ENCODE measurements at places on chromosomes 11 and 22.
A peak's percentile ranks its signal among the peaks of the same experiment; 100 is the strongest.

DNA sequence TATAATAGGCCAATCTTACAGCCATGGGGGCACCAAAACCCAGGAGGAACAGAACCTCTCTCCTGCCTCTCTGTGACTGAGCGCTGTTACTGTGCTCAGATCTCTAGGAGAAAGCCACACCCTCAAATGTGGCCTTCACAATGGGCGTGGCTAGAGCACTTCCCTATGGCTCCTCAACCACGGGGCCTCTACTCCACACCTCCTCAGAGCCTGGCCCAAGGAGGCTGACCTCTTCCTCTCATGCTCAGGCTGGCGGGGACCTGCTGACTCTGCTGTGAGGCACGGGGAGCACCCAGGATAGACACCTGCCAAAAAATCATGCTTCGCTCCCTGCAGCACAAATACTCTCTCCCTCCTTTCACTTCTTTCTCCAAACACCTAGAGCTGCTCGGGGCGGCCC lies 41.0 kb downstream of the C11orf58 start:
- no peak for DNase-seq

DNA sequence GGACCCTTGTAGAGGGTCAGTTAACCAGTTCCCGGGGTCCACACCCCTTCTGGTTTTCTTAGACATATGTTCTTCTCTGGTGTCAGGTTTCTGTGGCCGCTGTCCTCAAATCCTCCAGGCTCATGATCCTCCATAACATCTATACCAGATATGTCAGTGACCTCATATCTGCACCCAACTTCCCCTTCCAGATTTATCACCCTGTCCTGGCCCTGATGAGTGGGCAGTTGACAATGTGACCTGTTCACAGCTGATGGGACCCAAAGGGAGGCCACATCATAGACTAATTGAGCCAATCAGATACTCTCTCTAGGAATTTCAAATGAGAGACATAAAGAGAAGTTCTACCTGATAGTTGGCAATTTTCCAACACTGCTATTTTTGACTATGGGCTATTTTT lies 5.1 kb downstream of the DKK3 start:
- DNase-seq, result no peak

DNA sequence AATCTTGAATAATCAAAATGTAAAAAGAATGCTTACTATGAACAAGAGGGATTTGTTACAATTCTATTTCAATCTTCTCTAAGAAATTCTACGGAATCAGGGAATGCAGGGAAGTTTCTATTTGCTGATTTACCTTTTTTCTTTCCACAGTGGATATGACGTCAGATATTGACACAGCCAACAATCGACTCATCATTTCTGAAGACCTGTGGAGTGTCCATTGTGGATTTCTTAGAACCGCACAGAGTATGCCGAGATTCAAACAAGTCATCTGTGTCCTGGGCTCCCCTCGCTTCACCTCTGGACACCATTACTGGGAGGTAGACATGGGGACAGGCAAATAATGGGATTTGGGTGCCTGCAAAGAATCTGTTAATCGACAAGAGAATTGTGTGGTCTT lies 4.1 kb upstream of the RFPL1 start:
- no peak for DNase-seq

DNA sequence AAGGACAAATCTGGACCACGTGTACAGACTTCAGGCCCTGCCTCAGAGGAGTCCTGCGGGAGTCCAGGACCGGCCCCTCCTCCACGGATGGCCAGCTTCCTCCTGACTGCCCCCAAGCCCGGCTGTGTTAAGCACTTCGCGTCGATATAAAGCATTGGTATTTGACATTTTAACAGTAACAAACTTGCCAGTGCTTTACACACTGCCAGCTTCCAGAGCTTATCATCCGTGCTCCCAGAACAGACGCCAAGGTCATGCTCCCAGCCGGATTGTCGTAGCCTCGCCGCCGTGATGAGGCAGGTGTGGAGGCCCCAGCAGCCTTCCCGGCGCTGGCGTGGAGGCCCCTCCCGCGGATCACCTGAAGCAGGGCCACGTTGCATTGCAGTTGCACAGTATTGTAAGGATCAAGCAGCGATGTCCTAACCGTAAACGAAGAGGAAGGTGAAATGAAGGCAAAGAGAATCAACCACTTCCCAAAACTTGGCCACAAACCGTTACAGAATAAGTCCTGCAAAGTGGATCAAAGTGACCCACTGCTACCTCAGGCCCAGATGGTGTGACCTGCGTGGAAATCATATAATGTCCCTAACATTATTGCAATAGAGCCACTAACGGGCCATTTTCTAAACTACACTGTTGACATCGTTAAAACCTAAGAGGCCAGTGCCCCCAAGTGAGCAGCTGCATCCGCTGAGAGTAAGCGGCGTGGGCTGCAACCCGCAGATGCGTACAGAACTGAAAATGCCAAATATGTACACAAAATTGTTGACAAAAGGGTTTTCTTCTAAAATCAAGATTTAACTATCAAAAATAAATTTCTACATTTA lies 51.6 kb downstream of the CERK start:
- no peak for DNase-seq

- no peak for DNase-seq
These were observed 54.4 kb upstream of the TSKU start for GRCh38 chr11:76728778-76729177.

DNA sequence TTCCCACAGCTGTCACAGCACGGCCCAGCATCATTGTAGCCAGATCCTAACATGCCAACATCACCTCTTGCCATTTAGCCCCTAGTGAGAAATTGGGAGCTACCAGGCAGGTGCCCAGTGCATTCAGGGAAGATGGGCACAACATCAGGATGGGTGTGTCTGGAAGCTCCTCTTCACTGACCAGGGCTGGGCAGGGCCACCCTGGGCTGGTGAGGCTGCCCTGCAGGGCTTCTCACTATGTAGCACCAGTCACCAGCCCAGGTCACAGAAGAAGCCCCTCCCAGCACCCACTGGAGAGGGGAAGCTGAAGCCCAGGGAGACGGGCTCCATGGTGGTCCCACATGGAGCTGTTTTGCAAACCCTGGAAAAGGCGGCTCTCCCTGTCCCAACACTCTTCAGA lies 13.9 kb downstream of the ZNF74 start:
- no peak for DNase-seq

DNA sequence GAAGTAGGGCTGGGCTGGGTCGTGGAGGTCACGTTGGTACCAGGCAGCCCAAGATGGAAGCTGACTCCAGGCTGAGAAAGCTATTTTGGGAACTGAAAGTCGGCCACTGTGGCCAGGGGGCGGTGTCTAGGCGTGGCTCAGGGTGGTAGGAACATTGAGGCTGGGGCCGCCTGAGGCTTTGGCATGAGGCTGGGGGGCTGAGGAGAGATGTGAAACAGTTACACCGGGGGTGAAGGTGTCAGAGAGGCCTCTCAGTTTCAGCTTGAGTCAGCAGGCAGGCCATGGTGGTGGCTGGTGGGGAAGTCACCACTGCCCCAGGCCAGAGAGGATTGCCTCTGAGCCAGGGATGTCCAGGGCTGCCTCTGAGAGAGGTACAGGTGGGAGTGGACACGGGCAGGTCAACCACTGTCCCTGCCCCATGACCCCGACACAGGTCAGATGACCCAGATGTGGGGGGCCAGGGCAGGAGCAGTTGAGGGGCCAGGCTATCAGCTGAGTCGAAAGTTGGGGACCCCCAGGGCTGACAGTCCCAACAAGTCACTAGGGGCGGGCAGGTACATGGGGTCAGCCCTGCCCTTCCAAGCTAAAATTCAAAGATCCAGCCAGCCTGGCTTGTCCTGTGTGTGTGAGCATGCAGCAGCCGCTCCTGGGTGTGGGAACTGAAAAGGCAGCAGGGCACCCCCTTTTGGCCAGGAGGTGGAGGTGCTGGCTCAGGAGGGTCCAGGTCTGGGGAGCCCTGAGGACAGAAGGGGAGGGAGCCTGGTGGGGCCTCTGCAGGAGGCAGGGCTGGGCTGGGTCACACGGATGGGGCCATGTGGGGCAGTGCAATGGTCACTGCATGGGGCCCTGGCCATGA lies 7.2 kb downstream of the KCNK7 start:
- DNase-seq, result peak; percentile 54

DNA sequence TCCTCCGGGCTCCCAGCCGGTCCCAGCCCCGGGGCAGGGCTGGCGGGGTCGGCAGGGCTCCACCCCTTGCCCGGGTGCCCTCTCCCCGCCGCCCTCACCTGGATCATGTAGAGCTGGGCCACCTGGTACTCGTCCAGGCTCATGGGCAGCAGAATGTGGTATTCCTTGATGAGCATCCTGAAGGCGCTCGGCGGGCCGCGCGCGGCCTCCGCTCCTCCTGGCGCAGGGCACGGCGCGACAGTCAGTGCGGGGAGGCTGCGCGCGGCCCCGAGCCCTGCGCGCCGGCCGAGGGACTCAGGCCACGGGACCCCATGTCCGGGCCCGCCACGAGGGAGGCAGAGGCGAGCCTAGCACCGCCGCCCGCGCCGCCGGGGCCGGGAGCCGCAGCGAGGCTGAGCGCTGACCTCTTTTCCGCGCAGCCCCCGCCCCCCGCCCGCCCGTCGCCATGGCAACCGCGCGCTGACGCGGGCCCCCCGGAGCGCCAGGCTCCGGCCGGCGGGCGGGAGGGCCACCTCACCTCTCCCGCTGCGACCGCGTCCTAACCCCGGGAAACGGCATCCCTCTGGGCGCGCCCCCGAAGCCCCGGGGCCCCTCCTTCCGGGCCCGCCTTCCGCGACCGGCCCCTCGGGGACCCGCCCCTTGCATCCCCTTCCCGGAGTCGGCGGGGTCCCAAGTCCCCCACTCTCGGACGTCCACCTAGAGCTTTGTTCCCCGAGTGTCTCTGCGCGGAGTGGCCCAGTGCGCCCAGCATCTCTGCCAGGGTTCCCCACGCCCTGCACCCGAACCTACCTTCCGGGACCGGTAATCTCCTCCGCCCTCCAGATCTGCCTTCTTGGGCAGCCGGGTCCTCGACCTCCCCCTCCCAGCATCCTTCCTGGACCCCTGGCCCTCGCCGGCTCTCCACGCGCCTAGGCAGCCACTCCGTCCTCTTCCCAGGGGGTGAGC lies 886 bp downstream of the PITPNM1 start:
- DNase-seq, result peak; percentile 44

DNA sequence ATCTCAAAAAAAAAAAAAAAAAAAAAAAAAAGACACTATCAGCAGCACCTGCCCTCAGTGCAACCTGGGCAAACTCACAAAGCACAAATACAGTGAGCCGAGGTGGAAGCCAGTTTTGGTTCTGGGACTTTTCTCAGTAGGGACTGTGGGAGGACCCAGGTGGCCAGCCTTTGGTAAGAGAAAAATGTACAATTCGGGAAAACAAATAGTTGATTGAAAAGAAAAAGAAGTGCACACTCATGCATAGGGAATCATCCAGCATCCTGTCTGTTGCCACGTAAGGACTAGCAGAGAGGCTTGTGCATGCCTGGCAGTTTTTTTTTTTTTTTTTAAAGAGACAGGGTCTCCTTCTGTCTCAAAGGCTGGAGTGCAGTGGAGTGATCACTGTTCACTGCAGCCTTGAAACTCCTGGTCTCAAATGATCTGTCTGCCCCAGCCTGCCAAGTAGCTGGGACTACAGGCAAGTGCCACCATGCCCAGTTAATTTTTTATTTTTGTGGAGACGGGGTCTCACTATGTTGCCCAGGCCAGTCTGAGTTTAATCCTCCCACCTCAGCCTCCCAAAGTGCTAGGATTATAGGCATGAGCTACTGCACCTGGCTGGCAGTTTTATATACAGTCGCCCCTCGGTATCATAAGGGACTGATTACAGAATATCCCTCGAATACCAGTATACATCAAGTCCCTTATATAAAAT lies 36.7 kb downstream of the TPST2 start:
- no peak for DNase-seq

DNA sequence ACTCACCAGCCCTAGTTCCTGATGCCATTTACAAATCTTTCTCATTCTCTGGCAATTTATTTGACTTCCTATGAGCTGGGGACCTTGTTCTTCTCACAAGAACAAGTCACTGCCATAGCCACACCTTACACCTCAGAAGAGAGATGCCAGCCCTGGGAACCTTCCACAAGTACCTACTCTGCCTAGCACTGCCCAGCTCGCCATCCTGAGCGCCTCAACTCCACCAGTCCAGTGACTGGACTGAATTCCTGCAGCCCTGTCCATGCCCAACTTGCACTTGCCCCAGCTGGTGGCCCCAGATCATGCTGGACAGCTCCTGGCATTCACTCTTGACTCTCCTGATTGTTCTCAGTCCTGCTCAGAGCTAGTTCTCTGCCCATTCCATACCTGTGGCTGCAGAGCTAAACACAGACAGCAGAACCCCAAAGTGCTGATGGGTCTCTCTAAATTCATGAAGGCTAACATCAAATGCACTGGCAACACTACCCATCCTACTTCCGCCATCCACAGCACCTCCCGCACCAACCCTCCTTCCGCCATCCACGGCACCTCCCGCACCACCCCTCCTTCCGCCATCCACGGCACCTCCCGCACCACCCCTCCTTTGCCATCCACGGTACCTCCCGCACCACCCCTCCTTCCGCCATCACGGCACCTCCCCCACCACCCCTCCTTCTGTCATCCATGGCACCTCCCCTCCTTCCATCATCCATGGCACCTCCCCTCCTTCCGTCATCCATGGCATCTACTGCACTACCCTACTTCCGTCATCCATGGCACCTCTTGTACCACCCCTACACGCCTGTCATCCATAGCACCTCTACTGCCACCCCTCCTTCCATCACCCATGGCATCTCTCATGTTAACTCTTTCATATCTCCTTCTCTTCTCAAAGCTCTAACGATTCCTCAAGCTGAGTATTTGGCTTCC lies 23.6 kb upstream of the SLC25A1 start:
- no peak for DNase-seq

DNA sequence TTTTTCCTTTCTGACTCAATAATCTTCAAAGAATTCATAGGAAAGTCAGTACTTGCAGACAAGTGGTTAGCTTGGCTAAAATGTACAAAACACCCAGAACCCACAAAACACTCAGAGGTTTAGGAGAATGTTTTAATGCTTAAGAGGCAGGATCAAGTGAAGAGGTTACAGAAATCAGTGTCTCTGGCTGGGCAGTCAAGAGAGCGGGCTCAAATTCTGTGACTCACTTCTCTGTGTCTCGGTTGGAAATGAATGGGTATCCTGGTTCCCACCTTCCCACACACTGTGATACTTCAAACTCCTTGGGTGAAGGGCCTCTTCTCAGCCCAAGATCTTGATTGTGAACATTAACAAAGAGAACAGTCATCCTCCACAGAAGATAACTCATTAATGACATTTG lies 3.8 kb downstream of the MPEG1 start:
- no peak for DNase-seq

DNA sequence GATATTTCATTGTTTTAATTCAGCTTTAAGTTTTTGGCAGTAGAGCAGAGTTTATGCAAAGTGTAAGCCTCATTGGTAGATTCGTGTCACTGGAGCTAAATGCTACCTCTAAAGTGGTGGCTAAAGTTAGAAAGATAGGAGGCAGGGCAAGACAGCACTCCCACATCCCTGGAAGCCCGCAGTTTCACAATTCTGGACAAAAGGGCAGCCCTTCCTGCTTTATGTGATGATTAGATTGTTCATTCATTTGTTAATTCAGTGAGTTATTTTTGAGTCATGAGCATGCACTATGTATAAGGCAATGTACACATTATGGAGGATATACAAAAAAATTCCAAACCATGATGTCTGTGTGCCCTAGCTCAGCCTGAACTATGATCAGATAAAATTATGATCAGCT lies 52.1 kb upstream of the EIF3M start:
- DNase-seq, result no peak
